NCI-H1105 treated with DMSO at 0.1 percent for 48 hours (cell line): ENCODE measurements at places on chromosomes 5 and 9.

DNA sequence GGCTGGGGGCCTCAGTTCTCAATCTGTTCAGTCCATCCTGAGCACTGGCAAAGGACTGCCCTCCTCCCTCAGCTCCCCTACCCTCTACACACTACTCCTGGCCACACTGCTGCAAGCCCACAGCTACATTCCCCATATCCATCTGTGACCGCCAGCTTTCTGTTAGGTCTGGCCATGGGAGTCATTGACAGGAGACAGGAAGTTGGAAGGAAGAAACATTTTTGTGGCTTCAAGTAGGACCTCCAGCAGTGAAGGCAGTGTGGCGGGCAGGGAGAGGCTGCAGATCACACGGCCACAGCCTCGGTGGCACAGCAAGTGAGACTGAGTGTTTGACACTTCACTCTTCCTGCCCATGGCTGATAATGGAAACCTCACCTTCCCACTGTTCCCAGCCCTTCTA is 55.9 kb downstream of the SECISBP2 start:
- DNase-seq, result no peak

GRCh38 chr5:55143624-55144023 is 16.3 kb upstream of the GPX8 start:
- DNase-seq, result no peak

DNA sequence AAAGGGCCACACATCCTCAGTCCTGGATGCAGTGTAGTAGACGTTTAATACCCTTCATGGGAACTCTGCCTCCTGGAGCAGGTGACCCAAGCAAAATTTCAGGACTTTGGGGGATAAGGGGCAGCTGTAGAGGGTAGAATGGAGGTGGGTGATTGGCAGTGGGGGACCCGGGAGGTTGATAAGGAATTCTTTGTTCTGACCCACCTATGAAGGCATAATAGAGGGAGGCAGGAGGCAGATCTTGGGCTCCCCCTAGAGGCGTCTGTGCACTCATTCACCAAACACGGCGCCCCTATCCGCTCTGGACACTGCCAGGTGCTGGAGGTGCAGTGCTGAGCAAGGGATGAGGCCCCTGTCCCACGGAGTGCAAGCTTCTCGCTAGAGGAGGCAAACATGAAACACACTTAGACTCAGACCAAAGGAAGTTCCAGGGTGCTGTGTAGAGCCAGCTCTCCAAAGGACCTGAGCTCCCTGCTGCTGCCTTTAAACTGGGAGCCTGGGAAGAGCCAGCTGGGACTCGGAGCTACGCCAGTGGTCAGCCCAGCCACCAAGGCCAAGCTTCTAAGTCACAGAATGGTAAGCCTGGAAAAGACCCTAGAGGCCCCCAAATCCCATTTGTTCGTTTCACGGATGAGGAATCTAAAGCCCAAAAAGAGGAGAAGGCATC is 7.7 kb downstream of the IL17B start:
- DNase-seq, result peak; percentile 46

DNA sequence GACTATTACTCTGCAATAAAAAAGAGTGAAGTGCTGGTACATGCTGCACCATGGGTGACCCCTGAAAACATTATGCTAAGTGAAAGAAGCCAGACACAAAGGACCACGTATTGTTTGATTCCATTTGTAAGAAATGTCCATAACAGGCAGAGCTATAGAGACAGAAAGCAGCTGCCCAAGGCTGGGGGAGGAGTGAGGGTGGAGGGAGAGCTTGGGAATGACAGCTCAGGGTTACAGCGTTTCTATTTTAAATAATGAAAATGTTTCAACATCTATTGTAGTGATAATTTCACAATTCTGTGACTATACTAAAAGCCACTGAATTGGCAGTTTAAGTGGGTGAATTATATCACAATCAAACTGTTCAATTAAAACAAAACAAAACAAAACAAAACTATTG is 81.7 kb downstream of the MYO10 start:
- no peak for DNase-seq

- DNase-seq, result no peak
These were observed 462.0 kb downstream of the HTR1A start for GRCh38 chr5:63500242-63500641.
